ENCODE measurements at places on chromosomes 2 and 18. TPM values are rescaled to one million over a fixed set of nuclear protein-coding genes. Genes with fewer than 3 reads are reported as not detected.

DNA sequence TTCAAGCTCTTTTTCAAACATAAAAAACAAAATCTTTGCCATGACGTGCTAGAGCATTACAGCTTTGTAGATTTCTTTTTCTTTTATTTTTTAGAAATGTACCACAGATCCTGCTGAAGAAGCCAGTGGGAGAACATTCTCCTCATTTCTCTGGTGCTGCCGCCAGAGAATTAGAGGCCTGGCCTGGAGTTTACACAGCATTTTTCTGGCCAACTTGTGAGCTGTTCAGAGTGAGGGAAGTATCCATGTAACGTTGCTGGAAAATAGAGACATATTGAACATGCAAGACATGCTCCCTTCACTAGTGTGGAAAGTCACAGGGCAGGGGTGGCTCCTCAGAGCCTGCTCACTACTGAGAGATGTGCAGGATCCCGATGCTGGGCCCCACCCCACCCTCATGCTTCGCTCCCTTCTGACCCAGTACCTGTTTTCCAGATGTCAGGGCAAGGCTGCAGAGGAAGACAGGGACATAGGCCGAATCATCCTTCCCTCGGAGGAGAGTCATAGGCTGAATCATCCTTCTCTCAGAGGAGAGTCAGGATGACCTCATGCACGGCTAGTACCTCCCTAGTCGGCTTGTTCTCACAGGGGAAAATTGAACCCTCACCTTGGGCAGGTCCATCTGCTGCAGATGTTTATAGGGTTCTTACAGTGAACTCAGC is 298.5 kb downstream of the INSIG2 start:
- DNase-seq = no peak

DNA sequence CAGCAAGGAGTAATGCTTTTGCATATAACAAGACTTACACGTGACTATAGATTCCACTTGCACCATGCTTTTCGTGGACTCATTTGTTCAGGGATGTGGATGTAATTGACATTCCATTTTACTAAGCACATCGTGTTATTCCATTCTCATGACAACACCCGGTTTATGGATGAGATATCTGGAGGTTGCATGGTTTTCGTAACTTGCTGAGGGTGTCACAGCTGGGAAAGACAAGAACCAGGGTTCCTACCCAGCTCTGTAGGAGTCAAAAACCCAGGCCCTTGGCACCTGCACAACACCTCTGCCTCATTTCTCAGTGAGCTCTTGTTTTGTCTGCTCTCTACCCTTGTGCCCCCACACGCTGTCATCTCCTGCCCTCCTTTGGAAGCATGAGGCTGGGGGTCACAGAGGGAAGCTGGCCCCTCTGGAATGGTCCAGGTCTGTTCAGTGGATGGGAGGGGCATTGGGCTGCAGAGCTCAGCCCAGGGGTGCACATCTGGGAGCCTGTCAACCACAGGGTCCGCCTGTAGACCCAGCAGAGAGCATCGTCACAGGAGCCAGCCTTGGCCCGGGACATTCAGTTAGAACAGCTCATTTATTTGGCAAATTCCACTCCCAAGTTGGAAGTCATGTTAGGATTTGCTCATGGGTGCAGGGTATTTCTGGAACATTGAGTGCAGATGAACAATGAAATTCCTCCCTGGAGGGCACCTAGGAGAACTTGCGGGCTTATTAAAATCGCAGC is 120.1 kb upstream of the TWIST2 start:
- DNase-seq = no peak

- DNase-seq = no peak
Measured at GRCh38 chr2:181396256-181397123, 60.7 kb upstream of the ITGA4 start.

ANAPC1 gene
- 61.5 TPM for total RNA-seq

GRCh38 chr18:43372773-43373172 is 95.5 kb upstream of the SYT4 start:
- no peak for DNase-seq

DNA sequence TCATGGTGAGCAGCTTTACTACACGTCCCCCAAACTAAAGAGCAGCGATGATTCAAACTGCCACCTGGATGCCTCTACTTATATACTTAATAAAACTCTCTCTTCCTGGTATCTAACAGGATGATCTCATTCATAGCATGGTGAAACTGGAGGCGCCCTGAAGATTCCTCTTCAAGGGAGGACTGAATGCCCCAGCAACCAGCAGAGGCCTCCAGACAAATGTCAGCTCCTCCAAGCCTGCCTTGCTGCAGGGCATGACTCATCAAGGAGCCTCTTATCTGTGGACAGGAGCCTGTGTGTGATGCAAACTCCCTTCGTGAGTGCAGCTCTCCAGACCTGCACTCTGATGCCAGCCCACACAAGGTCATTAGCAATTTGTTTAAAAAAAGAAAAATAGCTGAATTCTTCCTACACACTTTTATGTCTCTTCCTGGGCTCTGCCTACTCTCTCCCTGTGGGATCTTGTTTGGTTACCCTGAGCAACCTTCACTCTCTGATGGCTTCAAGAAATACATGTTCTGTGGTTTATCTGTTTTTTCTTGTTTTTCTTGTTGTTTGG is 30.2 kb downstream of the LONRF2 start:
- DNase-seq = no peak

GRCh38 chr2:15436195-15436594 is 124.9 kb downstream of the NBAS start:
- no peak for DNase-seq
